H1 (cell line): ENCODE measurements at places on chromosomes 3 and 15.

DNA sequence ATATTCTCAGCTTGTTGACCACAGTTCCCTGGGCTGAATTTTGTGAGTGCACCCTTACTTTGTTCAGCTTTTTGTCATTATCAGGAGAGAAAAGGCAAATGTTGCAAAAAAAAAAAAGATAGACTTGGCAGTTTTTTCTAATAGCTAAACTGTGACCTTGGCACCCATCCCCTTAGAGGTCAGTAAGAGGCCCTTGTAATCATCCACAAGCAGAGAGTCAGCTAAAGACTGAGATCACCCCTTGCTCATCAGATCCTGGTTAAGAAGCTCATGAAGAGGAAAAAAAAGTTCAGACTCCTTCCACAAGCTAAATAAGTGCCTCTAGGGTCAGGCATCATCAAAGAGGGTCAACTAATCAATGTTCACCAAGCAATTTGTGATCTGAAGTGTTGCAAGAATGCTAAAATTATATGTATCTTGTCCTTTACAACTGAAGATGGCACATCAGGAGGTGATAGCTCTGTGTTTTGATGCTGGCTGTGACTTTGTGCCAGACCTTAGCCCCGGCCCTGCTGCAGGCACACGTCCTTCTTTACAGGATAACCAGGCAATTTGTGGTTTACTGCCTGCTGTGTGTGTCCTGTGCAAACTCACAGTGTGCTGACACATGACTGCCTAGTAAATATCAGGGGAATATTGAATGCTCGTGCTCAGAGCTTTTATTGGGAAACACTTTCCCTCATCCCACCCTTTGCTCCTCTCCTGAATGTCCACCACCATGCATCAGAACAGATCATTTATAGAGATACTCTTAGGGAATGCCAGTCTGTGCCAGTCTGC lies 262.9 kb downstream of the IL5RA start:
- no peak for DNase-seq

DNA sequence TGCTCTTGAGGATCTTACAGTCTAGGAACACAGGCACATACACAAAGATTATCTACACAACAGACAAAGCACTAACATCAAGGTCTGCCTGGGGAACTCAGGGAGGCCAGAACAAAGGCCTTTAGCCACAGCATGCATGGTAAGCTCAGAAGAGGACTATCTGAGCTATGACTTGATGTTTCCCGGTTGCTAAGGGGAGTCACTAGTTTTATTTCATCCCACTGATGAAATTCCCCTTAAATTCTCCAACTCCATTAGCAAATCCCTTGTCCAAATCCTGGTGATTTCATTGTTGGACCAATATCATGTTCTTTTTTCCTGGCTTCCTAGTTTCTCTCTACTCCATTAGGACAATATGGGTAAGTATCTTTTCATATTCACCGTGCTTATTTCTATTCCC lies 23.3 kb downstream of the FBN1 start:
- DNase-seq: no peak

DNA sequence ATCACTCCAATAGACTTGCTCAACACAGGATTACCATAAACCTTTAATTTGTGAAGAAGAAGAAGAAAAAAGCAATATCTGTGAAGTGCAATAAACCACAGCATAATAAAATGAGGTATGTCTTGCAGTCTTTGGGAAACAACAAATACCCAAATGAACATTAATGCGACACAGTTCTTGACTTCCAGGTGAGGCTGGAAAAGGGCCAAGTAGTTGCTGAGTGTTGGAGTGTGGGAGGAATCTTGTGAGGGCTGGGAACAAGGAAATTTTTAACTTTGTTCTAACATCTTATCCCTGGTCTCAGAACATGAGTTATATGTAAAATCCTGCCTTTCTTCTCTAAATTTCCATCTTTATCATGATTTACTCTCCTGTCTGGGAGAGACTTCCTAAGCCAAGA lies 206.5 kb downstream of the DTWD1 start:
- no peak for DNase-seq

DNA sequence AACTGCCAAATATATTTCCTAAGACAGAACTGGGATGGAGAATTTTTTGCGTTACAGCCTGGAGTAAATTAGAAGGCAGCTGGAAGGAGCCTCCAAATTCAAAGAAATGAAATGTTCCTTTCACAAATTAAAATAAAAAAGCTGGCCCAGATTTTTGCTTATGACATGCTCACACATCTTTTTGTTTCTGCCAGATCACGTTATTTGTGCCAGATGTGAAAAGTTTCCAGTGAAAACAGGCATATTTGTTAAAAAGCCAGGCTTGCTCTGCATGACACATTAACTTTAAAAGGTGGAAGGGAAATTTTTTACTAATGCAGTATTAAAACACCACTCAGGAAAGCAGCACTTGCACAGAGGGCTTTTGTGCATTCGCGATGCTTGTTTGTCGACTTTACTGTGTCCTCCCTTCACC lies 23.3 kb upstream of the ACKR4 start:
- no peak for DNase-seq

- no peak for DNase-seq
Measured at GRCh38 chr3:67327582-67327981, 326.8 kb downstream of the SUCLG2 start.

DNA sequence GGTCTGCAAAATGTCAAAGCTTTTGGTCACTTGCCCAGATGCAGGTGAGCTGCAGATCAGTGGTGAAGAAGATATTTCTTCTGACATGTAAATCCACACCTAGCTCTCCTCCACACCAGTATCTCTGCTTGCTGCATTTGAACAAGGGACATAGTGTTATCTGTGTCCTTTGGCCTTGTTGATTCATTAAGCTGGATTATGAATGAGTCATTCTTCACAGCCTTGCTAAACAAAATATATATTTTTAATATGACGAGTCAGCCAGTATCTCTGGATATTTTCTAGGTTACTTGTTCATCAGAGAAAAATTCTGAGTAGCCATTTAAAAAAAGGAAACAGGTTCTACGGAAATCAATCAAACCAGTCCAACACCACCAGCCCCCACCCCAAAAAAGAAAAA lies 190.6 kb upstream of the ADAMTS9 start:
- DNase-seq: no peak
